ENCODE measurements at places on chromosomes 16 and 17.

GRCh38 chr17:30225919-30226553 is 9.5 kb downstream of the SLC6A4 start:
- no peak for DNase-seq

- no peak for DNase-seq
Measured at GRCh38 chr16:2778630-2778958, 1.5 kb upstream of the ELOB start.

DNA sequence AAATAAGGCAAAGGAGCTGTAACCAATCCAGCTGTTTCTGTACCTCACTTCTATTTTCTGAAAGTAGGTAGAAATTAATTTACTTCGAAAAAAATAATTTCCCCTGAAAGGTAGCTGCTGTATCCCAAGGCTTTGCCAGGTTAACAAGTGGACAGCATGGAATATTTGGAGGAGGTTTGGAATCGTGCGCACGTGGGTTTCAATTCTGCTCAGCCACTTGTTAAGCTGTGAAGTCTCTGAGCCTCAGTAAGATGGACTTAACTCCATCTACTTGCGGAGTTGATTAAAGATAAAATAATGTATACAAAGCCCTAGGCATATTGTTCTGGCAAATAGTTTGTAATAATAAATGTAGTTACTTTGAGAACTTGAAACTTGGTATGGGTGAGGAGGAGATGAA is 57.4 kb upstream of the LGALS9 start:
- DNase-seq, result no peak

GRCh38 chr17:13362341-13363122 is 239.2 kb downstream of the HS3ST3A1 start:
- DNase-seq, result no peak

GRCh38 chr17:72567774-72568173 is 447.0 kb downstream of the SOX9 start:
- DNase-seq, result no peak

Measured in stimulated activated CD4-positive, alpha-beta T cell treated with anti-CD3 and anti-CD28 coated beads, Interleukin-4, amount 100 ng/mL, for 1 hour (primary cell).